ENCODE measurements at places on chromosomes 7 and 10. TPM values are rescaled to one million over a fixed set of nuclear protein-coding genes. Genes with fewer than 3 reads are reported as not detected.

Gene THSD7A
- 14.3 TPM for total RNA-seq

GRCh38 chr7:34207810-34208209, 302.5 kb downstream of the BMPER start:
- DNase-seq: no peak

- DNase-seq: no peak
These were observed 25.8 kb downstream of the ACTA2 start for GRCh38 chr10:88926566-88927415.

DNA sequence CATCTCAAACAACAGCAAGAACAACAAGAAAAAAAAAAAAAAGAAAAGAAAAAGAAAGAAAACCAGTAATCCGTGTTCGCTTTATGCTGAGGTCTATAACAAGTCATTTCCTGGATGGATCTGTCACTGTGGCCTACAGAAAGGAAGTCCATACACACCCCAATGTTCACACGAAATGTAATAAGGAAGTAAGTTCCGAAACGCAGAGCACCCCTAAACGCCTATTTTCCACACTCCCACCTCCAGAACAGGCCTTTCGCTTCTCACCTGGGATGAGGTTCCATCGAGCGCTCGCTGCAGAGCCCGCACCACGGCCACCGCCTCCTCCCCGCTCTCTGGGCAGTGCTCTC, 735 bp downstream of the ZNF394 start:
- DNase-seq: no peak

- no peak for DNase-seq
These were observed 36.0 kb downstream of the R3HCC1L start for GRCh38 chr10:98170249-98171117.

Gene TSPAN33
- 6.3 TPM for total RNA-seq

DNA sequence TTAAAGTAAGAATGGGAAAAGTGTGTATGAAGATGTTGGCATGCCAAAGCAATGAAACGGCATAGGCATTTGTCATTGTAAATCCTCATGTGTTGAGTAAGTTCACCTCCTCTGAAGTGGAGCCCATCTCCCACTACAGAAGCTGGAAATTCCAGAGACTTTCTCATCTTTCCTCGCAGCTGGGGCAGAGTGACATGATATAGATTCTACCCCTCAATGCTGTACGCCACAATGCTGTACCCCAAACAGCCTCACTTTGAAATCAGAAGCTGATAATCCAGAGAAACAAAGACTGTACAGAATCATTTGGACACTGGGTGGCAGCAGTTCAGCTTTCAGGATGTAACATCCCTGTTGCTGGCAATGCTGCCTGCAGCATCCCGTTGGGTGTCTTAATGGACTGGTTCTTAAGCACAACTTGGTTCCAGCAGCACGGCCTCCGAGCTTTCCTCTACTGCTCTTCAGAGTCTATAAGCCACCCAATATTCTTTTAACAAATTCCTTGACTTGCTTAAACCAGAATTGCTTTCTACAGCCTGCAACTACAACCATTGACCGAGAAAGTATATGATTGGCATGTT, 18.8 kb downstream of the ZC3HAV1L start:
- no peak for DNase-seq

DNA sequence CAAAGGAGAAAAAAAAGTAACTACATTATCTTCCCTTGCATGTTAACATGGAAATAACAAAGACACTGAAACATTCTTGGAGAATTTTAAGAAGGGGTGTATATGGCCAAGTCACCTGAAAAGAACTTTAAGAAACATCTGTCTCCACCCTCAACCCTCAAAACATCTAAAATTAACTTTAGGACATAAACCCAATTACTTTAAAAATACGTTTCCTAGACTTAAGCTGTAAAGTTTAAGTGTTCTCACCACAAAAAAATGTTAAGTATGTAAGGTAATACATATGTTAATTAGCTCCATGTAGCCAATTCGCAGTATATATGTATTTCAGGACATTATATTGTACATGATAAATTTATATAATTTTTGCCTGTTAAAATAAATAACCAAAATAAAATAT, 71.1 kb upstream of the GLCCI1 start:
- DNase-seq: no peak

GRCh38 chr7:142319970-142320369, 62.1 kb upstream of the PRSS58 start:
- DNase-seq: no peak

DNA sequence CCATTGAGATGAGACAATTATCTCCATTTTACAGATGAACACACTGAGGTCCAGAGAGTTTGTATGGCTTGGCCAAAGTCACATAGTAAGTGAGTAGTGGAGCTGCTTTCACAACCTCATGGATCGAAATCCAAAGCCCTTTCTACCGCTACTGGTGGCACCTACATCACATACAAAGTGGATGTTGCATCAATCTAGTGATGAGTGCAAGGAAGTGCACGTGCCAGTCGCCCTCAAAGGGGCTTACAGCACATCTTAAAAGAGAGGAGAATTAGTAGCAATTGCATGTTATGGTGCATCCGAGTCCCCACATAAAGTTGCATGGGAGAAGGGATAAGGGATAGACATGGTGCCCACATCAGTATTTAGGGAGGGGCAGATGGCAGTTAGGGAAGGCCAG, 31.0 kb upstream of the GPR26 start:
- DNase-seq: no peak

- DNase-seq: no peak
These were observed 38.4 kb upstream of the HSPA12A start for GRCh38 chr10:116780691-116781205.

GRCh38 chr7:42359946-42360345, 122.9 kb upstream of the GLI3 start:
- DNase-seq: no peak

Gene FAS
- total RNA-seq: 9.2 TPM

DNA sequence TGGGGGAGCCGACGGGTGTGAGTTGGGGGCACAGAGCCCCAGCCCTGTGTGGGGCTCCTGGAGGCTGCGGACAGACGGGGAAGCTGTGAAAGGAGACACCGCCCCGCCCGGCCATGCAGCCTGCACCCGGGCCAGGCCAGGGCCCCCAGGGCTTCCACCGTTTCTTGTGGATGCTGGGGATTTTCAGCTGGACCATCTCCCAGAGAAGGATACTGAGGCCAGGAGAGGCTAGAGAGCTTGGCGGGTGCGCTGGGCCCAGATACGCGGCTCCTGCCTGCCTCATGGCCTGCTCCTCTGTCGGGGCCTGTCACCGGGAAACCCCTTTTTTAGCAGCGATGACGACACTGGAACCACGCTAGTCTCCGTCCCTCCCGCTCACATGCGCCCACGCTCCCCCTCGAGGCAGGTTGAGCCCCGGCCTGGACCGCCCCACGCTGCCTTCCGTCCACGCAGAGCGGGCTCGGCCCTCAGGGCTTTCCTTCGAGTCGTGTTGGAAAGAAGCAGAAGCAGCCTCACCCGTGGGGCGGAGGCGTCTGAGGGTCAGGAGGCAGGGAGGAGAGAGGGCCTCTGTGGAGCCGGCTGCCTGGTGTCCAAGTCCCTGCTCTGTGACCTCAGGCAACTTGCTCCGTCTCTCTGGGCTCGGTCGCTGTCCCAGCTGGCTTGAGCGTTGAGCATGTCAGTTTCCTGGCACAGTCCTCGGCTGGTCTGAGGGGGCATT, 11.7 kb downstream of the TMEM184A start:
- DNase-seq: no peak

DNA sequence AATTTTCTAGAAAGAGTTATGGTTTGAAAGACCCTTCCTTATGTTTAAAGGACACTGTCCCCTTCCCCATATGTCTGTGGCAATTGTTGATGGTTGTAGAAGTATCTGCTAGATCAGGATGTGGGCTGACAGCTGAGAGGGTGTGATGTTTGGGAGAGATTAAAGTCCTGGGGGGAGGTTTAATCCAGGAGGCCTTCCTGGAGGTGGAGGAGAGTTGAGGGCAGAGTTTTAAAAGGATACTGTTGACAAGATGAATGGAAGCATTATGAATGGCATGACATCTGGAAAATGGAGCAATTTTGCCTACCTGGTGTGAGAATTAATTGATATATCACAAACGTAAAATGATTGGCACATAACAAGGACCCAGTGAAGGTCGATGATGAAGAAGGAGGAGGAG, 32.9 kb upstream of the SMC3 start:
- no peak for DNase-seq

DNA sequence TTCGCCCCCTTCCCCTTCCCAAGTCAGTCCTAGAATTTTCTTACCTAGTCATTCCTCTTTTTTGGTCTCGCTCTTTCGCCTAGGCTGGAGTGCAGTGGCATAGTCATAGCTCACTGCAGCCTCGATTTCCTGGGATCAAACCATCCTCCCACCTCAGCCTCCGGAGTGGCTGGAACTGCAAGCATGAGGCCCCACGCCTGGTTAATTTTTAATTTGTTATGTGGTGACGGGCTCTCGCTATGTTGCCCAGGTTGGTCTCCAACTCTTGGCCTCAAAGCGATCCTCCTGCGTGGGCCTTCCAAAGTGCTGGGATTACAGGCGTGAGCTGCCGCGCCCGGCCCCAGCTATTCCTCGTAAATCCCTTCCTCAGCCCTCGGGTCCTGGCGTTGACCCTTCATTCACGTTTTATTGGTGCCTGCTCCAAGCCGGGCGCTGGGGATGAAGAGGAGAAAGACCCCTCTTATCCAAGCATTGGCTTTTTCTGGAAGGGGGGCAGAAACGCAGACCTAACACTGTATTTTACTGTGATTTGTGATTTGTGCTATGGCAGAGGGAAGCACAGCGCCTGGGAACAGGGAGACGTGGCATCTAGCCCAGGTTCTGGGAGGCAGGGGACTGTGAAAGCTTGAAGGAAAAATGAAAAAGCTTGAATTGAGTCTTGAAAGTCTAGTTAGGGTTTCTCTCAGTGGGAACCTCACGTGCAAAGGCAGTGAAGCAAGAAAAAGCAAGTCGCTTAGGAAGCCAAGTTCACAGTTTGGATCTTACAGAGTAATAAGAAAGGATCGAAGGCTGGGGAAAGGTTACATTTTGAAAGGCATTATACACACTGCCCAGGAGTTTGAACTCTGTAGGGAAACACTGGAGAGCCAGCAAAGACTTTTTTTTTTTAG, 516 bp downstream of the ZNHIT1 start:
- no peak for DNase-seq

Gene CCL24
- total RNA-seq: not detected

Gene ATAD1
- 51.5 TPM for total RNA-seq

Gene FKBP9
- total RNA-seq: 76.0 TPM

- no peak for DNase-seq
These were observed 21.0 kb downstream of the HIBADH start for GRCh38 chr7:27641581-27642230.

- no peak for DNase-seq
These were observed 214.1 kb downstream of the HERPUD2 start for GRCh38 chr7:35480806-35481205.

DNA sequence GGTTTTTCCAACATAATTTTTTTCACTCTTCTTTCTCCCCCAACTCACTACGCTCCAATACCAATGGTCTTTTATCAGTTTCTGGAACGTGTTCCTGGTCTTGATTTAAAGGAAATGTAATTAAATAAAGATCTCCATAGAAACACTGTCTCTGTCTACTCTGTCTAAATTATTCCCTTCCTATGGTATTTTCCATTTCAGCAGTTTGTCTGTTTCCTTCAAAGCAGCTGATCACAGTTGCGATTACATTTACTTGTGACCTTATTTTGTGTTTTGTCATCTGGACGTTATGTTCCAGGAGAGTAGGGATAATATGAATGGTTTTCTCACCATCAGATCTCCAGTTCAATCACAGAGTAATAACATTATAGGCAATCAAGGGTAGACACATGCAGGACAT, 359.2 kb downstream of the NRG3 start:
- DNase-seq: no peak

DNA sequence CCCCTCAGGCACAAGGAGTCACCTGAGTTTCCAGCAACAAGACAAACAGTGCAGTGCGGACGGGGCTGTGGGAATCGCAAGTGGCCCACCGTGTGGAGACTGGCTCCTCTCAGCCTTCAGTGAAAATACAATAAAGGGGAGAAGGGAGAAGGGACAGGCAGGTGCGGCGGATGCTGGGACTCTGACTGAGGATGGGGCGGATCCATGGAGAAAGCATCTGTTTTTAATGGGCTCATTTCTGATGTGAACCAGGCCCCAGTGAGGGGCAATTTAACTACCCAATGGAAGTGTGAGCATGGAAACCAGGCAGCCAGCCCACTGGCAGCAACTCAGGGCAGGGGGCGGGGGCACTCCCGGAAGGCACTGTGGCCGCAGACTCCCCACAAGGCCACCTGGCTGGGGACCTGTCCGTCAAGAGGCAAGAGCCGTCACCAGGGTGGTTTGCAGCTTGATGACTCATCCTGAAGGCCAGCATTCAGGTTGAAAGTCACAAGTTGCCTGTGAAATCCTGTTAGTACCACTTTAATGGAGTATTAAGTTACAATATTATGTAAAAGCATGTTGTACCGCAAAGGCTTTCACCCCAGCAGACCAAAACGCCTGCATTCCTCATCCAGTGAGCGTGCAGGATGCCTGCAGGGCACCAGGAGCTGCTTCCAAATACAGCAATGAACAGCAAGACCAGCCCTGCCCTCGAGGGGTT, 476.4 kb downstream of the PTPRN2 start:
- DNase-seq: peak; percentile 62

- no peak for DNase-seq
These were observed 56.3 kb downstream of the PDZD8 start for GRCh38 chr10:117318909-117319308.

Data from type B pancreatic cell (in vitro differentiated cells).